ENCODE measurements at places on chromosomes 13 and 19.

DNA sequence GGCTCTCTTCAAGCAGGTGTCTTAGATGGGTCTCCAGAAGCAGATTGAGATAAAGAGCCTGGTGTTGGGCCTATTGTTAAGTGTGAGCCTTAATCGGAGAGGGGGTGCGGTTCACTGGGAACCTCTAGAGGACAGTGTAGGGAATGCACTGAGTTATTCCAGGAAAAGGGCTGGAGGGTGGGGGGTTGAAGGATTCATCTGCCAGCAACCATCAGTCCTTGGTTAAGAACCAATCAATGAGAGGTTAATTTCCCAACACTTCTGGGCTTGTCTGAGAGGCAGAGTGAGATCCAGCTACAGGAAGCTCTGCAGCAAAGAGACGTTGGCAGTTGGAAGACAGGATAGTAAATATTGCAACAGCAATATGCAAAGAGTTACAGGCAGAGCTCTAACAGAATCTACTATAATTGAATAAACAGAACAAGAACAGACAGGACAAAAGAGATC is 28.7 kb downstream of the CYP4F2 start:
- no peak for DNase-seq

DNA sequence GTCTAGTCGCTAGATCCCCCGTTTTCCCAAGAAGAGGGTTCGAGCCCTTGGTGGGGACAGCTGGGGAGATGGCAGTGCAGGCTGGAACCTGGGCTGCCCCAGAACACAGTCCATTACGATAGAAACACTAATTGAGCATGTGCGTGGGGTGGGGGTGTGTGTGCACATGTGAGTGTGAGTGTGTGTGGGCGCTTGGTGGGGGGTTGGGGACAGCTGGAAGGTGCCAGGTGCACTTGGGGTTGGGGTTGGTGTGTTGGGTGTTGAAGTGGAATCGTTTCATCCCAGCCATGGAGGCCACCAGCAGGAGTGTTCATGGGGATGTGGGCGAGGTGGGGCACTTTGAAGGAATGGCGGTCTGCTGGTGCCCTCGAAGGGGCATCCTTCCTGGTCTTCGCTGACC is 18.1 kb upstream of the NPAS1 start:
- no peak for DNase-seq

DNA sequence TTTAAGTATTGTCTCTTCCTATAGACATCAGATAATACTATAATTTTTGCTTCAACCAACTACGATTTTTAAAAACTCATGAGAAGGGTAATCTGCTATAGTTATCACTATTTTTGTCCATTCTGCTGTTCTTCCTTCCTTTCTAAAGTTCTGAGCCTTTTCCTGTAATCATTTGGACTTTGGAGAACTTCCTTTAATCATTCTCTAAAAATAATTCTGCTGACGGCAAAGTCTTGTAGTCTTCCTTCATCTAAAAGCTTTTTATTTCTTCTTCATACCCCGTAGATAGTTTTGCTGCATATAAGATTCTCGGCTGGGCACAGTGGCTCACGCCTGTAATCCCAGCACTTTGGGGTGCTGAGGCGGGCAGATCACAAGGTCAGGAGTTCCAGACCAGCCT is 5.1 kb upstream of the FCGBP start:
- no peak for DNase-seq

DNA sequence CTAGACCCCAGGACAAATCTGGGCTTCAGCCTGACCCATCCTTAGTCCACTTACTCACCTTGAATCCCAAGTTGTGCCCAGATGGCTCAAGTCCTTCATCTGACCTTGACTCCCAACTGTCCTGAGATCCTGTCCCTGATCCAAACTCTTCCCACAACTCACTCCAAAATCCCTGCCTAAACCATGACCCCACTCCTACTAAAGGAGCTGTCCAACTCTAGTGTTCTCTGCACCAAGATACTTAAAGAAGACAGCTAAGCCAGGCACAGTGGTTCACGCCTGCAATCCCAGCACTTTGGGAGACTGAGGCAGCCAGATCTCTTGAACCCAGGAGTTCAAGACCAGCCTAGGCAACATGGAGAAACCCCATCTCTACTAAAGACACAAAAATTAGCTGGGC is 8.5 kb downstream of the POU2F2 start:
- DNase-seq: no peak

GRCh38 chr19:7928741-7929701 is 3.1 kb upstream of the CTXN1 start:
- DNase-seq: no peak

DNA sequence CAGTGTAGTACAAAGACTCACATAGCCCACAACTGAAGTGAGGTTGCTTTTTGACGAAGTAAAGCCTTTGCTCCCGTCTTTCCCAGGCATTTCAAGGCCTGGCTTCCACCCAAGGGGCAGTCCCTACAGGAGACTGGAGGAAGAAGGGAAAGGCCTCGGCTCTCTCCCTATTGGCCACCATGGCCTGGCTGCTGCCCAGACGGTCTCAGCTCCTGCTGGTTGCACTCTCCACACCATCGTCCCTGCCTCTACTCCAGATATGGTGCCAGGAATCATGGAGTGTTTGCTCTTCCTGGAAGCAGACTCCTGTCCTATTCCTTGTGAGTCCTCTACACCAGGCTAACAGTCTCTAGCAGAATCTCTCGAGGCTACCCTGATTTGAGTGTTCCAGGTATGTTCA is 124.1 kb upstream of the UQCRFS1 start:
- no peak for DNase-seq

DNA sequence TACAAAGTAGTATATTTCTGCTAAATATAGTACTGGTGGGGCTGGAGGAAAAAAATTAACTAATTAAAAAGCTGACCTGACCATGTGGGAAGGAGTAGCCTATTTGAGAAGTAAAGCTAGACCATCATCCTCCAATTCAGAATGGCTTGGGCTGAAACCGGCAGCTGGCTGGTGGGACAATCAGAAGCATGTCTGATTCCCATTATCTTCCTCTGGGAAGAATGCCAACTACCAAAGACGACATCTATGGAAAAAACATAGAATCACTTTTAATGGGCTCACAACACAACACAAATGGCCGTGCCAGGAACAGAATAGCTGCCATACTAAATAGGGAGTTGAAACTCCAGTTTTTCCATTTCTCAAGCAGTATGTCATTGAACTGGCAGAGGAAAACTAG is 120.4 kb upstream of the FREM2 start:
- DNase-seq: no peak

- no peak for DNase-seq
Measured at GRCh38 chr19:18594824-18595373, 6.3 kb downstream of the REX1BD start.

DNA sequence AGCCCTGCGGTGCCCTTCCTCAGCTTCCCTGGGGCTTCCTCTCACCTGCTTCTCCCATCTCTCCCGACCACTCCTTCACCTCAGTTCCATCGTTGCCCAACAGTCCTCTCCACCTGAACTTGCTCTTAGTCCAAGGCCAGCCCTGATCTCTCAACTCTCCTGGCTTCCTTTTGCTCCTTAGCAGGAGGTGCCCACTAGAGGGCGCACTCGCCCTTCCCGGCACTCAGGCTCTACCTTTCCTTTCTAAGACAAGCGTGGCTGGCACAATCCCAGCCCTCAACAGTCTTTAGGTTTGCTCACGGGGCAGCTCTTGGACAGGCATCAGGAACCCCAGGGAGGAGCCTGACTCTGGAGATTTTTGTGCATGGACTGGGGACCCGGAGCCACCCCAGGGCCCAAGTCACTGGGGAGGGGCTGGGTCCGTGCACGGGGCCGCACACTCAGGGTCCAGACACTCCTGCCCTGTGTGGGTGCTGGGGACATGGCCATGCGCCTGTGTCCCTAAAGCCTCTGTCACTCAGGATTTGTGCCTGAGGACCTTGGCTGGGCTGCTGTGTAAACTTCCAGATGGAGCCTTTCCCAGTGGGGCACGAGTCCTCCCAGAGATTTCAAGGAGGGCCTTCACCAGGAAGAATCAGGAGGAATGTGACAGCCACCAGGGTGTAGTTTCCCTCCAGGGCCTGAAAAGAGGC is 12.1 kb upstream of the CEACAM8 start:
- peak; percentile 63 for DNase-seq
